ENCODE measurements at places on chromosomes 3 and 15.
A peak's percentile ranks its signal among the peaks of the same experiment; 100 is the strongest.

DNA sequence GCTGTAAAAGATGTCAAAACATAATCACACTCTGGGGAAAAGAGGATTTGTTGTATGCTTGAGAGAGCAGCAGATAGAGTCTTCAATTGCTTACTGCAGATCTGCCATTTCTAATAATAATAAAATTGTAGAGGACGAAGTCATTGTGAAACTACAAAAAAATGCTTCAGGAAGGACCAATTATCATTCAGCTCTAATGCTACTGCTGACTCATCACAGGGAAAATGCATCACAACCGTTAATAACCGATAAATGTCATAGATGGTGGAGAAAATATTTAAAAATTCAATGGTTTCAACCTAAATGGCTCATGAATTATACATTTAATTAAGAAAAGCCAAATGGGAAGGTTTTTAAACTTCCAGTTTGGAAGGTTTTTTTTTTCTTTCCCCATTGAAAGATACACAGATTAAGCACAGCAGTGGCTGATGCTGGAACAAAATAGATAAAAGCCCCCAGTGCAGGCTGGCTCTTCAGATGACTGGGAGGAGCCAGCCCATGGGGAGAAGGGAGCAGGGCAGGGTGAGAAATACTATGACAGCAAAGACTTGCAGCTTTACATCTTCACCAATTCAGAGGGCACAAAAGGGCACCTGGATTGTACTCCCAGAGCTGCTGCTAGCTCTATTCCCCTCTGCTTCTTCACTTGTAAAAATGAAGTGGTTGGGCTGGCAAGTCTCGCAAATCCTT is 196.1 kb downstream of the CNTN6 start:
- DNase-seq, result no peak

DNA sequence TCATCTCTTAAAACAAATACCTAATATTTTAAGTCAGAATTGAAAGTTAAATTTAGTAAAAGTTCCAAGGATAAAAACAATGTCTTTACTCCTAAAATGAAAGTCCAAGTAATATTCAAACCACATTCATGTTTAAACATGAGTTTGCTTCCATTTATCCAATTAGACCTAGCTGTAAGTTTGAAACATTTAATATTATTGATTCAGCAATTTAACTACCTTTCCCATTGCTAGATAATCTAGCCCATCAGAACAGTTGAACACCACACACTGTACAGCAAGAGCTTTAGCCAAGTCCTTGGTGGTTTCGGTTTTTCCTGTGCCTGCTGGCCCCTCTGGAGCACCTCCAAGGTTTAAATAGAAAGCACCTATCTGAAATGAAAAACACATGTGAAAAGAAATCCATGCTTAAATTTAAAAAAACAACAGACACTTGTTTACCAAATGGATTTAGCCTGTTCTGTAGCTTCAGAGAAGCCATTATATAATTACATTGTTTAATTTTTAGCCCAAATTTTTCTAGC is 97.8 kb downstream of the DNAH12 start:
- no peak for DNase-seq

DNA sequence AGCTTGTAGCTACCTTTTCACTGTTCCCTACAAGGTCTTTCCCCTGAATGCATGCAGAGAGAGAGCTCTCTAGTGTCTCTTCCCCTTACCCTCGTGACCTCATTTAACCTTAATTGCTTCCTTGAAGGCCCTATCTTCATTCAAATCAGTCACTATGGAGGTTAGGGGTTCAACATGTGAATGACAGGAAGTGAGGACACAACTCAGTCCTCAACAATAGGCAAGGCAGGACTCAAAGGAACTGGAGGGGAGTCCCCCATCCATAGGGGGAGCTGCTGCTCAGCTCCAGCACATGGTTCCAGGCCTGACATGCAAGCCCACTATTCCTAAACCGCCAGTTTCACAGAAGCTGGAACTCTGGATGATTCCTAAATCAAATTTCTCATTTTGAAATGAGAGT is 33.8 kb upstream of the GYG1 start:
- peak; percentile 38 for DNase-seq

- DNase-seq, result no peak
Measured at GRCh38 chr3:50295553-50296431, 3.4 kb downstream of the HYAL3 start.

GRCh38 chr15:43531018-43531670 is 13.7 kb downstream of the MAP1A start:
- no peak for DNase-seq

DNA sequence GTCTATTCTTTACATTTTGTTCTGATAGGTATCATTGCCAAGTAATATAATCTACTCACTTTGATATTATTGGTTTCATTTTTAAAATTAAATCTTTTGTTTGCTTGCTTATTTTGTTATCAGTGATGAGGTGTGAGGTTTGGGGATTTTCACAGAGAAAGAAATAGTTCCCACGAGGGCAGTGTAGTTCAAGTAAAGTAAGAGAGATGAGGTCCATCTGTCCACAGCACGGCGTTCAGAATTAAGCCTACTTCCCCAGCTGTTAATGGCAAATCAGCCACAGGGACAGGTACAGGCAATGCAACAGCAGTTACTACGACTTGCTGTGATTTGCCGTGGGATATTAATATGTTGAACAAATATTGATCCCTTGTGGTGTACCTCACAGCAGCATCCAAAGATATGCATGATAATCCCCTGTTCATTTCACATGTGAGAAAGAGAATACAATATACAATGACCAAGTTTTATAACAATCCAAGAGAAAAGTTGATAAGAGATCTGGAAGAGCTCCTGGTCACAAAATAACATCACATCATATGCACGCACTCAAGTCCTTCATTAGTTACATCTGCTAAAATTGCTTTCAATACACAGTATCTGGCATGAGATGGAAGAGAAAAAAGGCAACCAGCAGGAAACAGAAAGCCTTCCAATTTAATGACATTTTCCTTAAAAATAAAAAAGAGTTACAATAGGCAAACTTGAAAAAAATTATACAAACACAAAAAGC is 131.6 kb downstream of the TUSC7 start:
- no peak for DNase-seq

GRCh38 chr3:142028243-142028777 is 121.0 kb downstream of the TFDP2 start:
- DNase-seq, result peak; percentile 69

- no peak for DNase-seq
Measured at GRCh38 chr3:70180664-70181063, 131.8 kb downstream of the MDFIC2 start.

DNA sequence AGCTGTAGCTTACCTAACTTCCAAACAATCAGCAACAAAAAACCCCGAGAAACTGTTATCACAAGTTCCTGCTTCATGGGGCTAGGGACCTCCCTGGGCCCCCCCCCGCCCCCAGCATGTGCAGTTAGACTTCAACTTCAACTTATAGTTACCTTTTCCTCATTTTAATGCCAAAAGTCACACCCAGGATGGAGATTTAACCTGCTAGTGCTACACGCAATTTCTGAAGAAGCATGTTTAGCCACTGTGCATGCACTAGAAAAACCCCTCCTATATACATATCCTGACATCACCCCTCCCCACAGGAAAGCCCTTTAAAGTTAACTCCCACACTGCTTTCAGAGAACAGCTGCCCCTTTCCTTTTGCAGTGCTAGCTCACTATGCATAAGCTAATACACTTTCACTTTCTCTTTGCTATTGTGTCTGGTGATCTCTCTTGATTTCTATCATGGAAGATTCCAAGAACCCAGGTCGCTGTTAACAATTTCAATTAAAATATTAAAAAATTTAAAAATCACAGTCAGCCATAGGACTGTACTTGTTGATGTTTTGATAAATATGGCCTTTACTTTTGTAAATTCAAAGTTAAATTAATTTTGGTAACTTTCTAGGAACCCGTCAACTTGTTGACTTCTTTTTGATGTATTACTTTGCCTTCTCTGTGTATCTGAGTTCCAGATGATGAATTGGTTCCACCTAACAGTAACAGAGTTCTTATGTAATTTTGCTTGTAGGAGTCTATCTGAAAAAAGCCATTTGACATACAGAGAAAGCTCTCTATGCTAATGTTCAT is 75.2 kb upstream of the ACAD9 start:
- DNase-seq, result peak; percentile 82

GRCh38 chr15:27254055-27254454 is 283.1 kb downstream of the GABRG3 start:
- DNase-seq, result no peak

DNA sequence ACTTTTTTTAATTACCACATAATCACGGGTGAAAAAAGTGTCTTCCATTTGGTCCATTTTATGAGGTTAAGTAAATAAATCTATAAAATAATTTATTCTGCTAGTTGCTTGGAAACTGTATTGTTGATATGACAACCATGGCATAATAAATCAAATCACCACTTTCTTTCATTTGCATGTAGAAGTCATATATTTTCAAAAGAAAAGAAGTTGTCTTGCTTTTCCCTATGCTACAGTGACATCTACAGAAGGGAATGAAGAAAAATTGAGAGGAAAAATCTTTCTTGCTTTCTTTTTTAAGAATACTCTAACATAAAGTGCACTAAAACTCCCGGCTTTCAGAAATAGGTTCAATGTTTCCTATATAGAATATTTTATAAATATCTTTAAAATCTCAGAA is 228.5 kb downstream of the ZBBX start:
- DNase-seq, result no peak

DNA sequence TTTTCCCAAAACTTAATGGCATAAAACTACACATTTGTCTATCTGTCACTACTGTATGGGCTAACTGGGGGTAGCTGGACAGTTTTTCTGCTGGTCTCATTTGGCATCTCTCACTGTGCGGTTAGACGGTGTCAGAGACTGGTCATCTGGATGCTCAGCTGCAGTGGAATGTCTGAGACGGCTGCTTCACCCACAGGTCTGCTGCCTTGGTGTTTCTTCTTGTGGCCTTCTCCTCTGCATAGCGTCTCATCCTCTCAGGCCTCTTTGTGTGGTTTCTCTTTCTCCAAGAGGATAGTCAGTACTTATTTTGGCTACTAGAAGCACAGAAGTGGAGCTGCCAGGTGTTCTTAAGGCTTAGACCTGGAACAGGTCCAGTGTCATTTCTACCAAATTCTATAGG is 35.9 kb upstream of the GOLGA6L9 start:
- DNase-seq, result no peak

DNA sequence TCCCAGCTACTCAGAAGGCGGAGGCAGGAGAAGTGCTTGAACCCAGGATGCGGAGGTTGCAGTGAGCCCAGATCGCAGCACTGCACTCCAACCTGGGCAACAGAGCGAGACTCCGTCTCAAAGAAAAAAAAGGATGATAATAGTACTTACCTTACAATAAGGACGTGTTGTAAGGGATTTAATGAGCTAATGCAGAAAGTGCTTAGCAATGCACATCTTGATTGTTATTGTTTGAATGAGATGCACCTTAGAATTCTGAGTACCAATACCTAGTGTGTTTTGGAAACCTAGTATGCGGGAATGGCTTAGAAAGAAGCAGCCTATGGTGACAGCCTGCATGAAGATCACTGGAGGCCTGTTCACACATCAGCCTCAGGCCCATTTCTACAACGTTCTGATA is 19.5 kb downstream of the SNUPN start:
- DNase-seq, result no peak

DNA sequence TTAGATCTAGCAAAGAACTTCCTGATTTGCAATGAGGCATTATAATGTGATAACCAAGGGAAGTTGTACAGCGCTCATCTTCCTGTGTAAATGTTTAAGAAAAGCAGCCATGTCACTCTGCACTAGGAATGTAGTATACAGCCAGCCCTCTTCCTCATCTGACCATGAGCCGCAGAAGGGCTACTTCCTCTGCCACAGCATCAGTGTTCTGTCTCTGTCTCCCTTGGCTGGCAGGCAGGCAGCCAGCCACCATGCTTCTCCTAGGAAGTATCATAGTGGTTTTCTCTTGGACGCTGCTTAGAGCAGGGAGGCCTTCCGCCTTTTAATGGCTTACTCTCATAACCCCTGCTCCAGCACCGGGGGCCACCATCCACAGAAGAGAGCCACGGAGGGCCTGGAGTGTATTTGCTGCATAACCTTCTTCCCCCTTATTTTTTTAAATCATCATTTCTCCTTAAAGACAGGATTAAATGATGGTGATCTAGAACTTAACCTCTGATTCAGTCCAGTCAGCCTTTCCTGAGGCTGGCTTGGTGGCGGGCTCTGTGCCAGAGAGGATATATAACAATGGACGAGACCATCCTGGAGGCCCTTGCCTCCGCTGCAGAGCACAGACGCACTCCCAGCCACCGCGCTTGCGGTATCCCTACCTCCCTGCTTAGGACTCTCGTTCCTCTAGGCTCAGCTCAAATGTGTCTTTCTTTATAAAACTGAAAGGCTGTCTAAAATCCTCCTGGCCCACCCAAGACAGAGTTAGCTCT is 57.3 kb upstream of the PLXNA1 start:
- no peak for DNase-seq

DNA sequence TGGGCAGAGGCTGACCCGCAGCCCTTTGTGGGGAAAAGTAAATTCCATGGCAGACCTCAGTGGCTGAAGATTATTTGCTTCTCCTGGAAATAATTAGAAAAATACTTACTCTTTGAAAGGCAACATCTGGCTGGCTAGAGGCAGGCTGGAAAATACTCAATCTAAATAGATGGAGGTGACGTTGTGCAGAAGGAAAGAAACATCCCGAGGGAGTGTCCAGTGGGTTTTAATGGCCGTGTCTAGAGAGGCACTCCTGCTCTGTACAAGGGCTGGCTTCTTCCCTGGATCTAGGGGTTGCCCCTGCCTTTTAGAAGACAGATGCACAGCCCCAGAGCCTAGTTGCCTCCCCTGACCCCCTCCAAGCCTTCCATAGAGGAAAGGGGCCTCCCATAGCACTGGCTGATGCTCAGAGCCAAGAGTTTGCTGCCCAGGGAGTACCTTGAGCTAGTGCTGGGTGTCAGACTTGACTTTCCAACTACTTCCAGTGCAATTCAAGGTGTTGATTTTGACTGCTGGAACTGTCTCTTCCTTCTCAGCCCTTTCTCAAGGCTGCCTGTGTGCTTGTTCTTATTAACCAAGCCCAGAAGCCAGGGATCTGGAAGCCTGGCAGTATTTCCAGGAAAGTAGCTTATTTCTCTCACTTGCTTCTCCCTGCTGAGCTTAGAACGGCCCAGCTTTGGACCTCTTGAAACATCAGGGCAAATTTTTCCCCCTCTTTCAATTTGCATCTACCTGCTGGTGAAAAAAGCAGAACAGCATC is 27.4 kb downstream of the CGNL1 start:
- DNase-seq, result no peak

DNA sequence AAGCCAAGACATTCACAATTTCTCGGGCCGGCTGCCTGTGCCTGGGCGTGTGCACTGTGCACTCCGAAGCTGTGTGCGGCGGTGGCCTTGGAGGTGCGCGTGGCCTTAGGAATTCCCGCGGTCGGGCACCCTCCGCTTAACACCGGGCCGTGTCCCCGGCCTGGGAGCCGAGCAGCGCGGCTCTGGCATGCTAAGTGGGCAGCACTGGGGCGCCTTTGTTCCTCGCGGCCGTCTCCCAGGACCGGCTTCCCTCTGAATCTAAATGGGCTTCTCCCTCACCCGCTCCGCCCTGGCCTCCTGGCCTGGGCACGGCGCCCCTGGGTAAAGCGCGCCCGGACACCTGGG is 498 bp upstream of the ARNT2 start:
- no peak for DNase-seq

- no peak for DNase-seq
Measured at GRCh38 chr3:168583977-168584376, 488.3 kb upstream of the GOLIM4 start.

GRCh38 chr3:143099690-143100089 is 19.9 kb upstream of the CHST2 start:
- no peak for DNase-seq

All from activated CD8-positive, alpha-beta T cell treated with anti-CD3 and anti-CD28 coated beads, Interleukin-2, amount 10 ng/mL, durations not matched to agents 7 days and 5 days (primary cell).